Right ventricle myocardium inferior (tissue), 1 donor: ENCODE measurements at places on chromosomes 11 and 22. TPM values are rescaled to one million over a fixed set of nuclear protein-coding genes. Genes with fewer than 3 reads are reported as not detected.

Gene FAM227A
- 0.27 TPM for total RNA-seq

Gene DAGLA
- 4.3 TPM for total RNA-seq

Gene TIGD3
- total RNA-seq = 0.54 TPM

Gene SYCE3
- total RNA-seq = not detected

Gene SAA4
- total RNA-seq = not detected

Gene DEPDC5
- 10.9 TPM for total RNA-seq

Gene UBQLN3
- total RNA-seq = not detected

Gene DUSP18
- 2.8 TPM for total RNA-seq

Gene ZP1
- total RNA-seq = 0.14 TPM

Gene CHRM1
- total RNA-seq = not detected

Gene INSC
- total RNA-seq = 0.51 TPM

Gene MPZL3
- total RNA-seq = 2.2 TPM

Gene HEPN1
- total RNA-seq = not detected

Gene MPEG1
- 18.3 TPM for total RNA-seq

Gene OR6A2
- not detected for total RNA-seq

Gene SCGB1A1
- not detected for total RNA-seq

Gene TEF
- 23.5 TPM for total RNA-seq

Gene KRTAP5-1
- not detected for total RNA-seq

Gene IGF2
- 80.9 TPM for total RNA-seq

Gene PKNOX2
- total RNA-seq = 9.1 TPM

Gene C22orf42
- not detected for total RNA-seq

Gene TCN1
- not detected for total RNA-seq

Gene NFRKB
- 11.5 TPM for total RNA-seq

Gene IRAG1
- total RNA-seq = 5.9 TPM

Gene PATL1
- total RNA-seq = 22.3 TPM

Gene TRIM6
- 0.84 TPM for total RNA-seq

Gene DEFB131B
- total RNA-seq = not detected

Gene PRRG4
- total RNA-seq = 0.57 TPM

Gene ROM1
- 2.4 TPM for total RNA-seq

Gene DNHD1
- total RNA-seq = 3.9 TPM

Gene CARS1
- total RNA-seq = 17.2 TPM

Gene FTH1
- 2,493 TPM for total RNA-seq

Gene CREB3L1
- 64.1 TPM for total RNA-seq

Gene HTR3B
- not detected for total RNA-seq

Gene GAS2
- total RNA-seq = 10.0 TPM

Gene MMP13
- not detected for total RNA-seq

Gene GNG3
- total RNA-seq = not detected

Gene CSF2RB
- 3.1 TPM for total RNA-seq

Gene ESAM
- total RNA-seq = 43.1 TPM

Gene MRGPRX4
- total RNA-seq = not detected

Gene OR5P2
- total RNA-seq = not detected

Gene FGF3
- total RNA-seq = not detected

Gene DEPDC7
- 0.49 TPM for total RNA-seq

Gene OR51B2
- total RNA-seq = not detected

Gene ENTHD1
- total RNA-seq = not detected

Gene TMEM121B
- total RNA-seq = 2.2 TPM

Gene CCDC87
- total RNA-seq = 0.27 TPM

Gene NCF4
- 9.4 TPM for total RNA-seq

Gene LRRC55
- 0.51 TPM for total RNA-seq

Gene NUCB2
- total RNA-seq = 111 TPM
